Fibroblast of villous mesenchyme (primary cell): ENCODE measurements at places on chromosomes 5 and 9. TPM values are rescaled to one million over a fixed set of nuclear protein-coding genes. Genes with fewer than 3 reads are reported as not detected.

ZNF658 gene
- 3.9 and 4.3 TPM in 2 replicates for total RNA-seq

LHX6 gene
- total RNA-seq, result not detected in 2 replicates

CERCAM gene
- 80.2 and 86.8 TPM in 2 replicates for total RNA-seq

ZNF462 gene
- total RNA-seq, result 16.4 and 32.4 TPM in 2 replicates

GZMA gene
- total RNA-seq, result not detected in 2 replicates

GFI1B gene
- total RNA-seq, result under 0.01 and 0.32 TPM in 2 replicates

FGFR4 gene
- 0.64 and 1.3 TPM in 2 replicates for total RNA-seq

INSYN2B gene
- 11.0 and 12.5 TPM in 2 replicates for total RNA-seq

ROR2 gene
- total RNA-seq, result 3.0 and 5.2 TPM in 2 replicates

GABRP gene
- not detected in 2 replicates for total RNA-seq

PROB1 gene
- total RNA-seq, result 3.9 and 4.3 TPM in 2 replicates

KLF9 gene
- total RNA-seq, result 34.5 and 37.1 TPM in 2 replicates

SLC34A1 gene
- total RNA-seq, result not detected in 2 replicates

SAXO1 gene
- total RNA-seq, result not detected in 2 replicates

BARX1 gene
- not detected in 2 replicates for total RNA-seq

C9orf50 gene
- 0.32 TPM in 1 of 2 replicates, not detected in the other for total RNA-seq

FYB1 gene
- total RNA-seq, result not detected in 2 replicates

EXOSC3 gene
- 28.3 and 30.2 TPM in 2 replicates for total RNA-seq
